Cerebellum (tissue), 4 donors: ENCODE measurements at places on chromosomes 12 and 14.

GRCh38 chr12:99381992-99382391, 265.6 kb upstream of the GARIN6 start:
- no peak for DNase-seq

DNA sequence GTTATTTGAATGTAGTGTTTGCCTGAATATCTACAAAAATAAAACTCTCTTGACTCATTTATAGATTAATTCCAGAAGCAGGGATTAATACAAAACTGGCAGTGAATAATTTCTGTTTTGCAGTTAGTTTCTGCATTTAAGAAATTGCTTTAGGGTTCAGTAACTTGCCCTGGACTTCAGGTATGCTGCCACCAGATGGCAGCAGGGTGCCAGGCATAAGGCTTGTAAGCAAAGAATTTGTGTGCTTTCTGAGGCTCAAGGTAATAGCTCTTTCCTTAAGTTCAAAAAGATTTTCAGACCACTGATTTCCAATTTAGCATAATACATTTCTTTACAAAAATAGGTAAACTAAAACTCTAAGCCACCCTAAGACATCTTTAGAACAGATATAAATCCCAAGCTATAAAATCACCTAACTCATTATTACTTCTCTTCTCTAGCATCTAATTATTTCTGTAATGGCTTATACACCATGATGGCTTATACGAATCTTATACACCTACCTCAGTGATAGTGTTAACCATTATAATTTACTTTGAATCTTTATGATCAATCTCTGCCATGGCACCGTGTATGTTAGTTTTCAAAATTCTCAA, 398.3 kb downstream of the APAF1 start:
- peak; percentile 62 for DNase-seq

- DNase-seq = no peak
These were observed 56.0 kb downstream of the RNF34 start for GRCh38 chr12:121455766-121456420.

GRCh38 chr14:102005336-102005735, 41.0 kb downstream of the DYNC1H1 start:
- no peak for DNase-seq

GRCh38 chr12:105280966-105281693, 45.2 kb upstream of the APPL2 start:
- DNase-seq = no peak

DNA sequence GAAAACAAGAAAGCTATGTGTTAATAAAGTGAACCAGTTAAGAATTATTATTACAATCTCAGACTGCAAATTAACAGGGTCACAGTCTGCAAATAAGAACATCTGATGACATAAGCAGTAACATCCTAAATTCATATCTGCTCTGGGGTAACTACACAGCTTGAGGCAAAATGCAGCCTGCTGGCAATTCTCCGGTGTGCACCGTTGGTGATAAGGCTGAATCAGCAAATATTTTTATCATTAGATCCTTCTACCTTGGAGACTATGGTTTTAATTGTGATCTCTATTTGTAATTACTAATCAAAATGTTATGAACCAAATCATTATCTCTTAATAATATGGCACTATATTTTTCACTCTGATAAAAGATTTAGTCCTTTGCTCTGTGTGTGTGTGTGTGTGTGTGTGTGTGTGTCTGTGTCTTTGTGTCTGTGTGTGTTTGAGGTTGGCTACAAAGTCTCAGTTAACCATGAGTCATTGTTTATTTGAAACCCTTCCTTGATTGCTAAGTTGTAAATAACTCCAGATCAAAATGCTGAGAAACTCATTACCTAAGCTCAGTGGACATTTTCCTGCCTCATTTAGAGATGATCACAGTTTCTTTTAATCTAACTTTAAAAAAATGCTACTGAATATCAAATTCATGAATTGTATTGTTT, 442.6 kb downstream of the GXYLT1 start:
- no peak for DNase-seq

DNA sequence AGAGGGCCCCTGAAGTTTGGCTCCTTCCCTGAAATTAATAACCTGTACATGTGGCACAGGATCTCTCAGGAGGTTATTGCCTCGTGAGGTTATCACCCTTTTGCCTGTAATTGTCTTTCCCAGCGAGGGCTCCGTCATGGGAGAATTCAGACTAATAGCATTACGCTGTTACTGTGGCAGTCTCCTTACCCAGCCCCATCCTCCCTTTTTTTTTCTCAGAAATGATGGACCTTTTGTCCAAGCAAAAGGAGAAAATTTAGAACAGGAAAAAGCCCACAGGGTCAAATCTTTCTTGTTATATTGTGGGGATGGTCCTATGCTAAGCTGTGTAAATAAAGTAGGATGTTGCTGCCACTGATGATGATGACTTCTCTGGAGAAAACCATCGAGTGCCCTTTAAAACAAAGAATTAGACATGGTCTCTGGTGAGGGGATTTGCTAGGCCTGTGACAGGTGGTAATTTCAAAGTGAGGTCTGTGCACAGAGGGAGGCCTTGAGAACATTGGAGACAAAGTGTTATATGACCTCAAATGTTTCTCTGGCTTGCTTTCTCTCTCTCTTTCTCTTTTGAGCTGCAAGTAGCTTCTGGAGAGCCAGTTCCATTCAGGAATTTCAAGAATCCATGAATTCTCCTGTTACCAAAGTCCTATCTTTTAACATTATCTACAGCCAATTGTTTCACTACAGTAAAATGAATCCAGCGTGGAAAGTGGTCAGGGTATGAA, 357.2 kb downstream of the BMP4 start:
- DNase-seq = no peak

- DNase-seq = no peak
These were observed 203.7 kb downstream of the PTPRO start for GRCh38 chr12:15526033-15526432.

DNA sequence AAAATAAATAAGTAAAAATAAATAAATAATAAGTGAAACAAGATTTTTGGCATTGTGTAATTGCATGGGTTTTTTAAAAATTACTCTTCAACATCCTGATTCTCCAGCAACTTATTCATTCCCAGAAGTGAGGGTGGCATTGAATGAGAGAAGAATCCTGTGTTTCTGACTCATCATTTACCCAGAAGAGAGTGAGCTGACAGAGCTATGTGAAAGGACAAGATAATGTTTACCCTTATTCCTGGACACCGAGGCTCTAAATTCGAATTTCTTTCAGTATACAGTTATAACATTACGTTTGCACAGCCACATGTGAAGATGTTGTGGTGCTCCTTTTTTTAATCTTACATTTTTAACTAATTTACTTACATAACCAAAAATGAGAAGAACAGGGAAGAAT, 36.4 kb downstream of the BBS10 start:
- no peak for DNase-seq

- DNase-seq = no peak
These were observed 104.6 kb downstream of the DAAM1 start for GRCh38 chr14:59292921-59293534.

- DNase-seq = peak; percentile 38
These were observed 11.7 kb downstream of the TUBA1C start for GRCh38 chr12:49276304-49277290.

DNA sequence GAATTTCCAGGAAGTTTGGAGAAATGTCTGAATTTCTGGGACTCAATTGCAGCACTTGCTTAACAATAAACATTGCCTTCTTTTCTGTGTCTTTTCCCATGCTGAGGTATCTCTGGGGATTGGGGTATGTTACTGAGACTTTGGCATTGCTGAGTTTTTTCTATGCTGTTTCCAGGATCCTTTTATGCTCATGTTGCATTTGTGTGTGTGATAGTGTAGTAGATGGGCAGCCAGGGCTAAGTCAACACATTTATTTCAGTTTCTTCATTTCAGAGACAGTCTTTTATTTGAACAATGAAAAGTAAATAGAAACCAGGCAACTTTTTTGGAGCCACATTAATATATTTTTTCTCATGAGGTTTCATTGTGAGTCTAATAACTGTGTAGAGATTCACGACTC, 1160.3 kb upstream of the TMEM132C start:
- DNase-seq = no peak

GRCh38 chr14:69964841-69965240, 85.6 kb downstream of the SMOC1 start:
- DNase-seq = no peak

DNA sequence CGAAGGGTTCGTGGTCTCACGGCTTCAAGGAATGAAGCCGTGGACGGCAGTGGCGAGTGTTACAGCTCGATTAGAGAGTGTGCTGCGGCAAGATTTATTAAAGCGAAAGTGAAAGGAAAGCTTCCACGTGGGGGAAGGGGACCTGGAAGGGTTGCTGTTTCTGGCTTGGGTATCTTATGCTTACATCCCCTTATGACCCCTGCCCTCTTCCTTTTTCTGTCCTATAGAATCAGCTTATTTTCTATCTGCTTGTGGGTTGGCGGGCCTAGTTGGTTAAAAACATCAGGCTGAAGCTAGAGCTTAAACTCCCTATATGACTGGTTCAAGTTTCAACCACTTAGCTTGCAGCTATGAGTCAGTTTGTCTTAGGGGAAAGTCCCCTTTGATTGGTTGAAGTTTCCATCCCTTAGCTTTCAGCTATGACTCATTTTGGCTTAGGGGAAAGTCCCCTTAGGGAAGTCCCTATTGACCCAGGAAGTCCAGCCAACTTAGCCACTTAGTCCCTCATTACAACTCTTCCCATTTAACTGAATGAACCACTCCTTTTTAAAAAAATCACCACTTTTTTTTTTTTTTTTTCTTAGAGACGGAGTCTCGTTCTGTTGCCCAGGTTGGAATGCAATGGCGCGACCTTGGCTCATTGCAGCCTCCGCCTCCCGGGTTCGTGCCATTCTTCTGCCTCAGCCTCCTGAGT, 1494.7 kb upstream of the TMEM132C start:
- DNase-seq = no peak

GRCh38 chr12:19688532-19688931, 249.2 kb downstream of the AEBP2 start:
- DNase-seq = no peak

DNA sequence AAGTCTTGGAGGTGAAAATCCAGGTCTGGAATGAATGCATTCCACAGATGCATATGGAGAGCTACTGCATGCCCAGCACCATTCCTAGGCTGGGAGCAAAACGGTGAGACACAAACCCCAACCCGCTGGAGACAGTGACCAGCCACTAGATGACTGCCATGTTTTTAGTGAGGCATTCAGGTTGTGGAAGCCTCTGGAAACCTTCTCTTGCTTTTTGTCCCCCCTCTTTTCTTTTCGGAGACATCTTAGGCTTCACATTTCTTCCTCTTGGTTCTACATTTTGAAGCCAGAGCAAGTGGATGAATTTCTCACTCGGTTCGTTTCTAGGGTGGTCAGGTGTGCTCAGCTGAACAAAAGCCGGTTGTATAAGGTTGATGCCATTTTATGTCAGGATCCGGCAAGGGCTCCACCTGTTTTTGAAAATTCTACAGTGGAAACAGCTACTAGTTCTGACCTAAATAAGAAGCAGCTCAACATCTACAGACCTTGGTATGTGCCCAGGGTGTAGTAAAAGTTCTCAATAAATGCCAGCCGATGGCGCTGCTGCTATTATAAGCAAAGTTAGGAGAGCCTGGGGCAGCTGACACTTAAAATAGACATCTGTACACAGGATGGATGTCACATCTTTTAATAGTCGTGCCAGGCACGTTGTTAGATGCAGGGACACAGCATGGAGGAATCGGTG, 1.8 kb upstream of the ZNF839 start:
- DNase-seq = peak; percentile 45

- DNase-seq = no peak
These were observed 1.3 kb upstream of the KRT8 start for GRCh38 chr12:52906191-52906601.

GRCh38 chr12:45713078-45713477, 16.4 kb upstream of the ARID2 start:
- DNase-seq = no peak

DNA sequence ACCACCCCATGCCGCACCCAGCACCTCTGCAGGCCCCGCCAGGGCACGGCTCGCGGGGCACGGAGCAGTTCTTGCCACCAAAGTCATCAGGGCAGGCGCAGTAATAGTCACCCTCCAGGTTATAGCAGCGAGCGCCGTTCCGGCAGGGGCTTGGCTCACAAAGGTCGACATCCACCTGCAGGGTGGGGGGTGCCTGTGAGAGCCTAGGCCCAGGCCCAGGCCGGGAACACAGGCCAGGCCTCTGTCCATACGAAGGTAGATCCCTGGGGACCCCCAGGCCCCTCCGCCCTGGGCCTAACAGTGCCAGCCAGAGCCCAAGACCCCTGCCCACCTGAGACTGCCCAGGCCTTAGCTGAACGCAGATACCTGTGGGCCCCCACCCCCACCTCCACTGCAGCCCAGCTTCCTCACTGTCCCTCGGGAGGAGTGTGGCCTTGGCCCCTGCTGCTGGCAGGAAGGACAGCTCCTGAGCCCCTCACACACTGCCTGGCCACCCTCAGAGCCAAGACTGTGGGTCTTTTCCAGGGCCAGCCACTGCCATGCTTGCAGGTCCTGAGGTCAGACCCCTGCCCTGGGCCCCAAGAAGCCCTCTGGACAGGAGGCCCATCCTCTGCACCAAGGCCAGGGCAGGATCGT, 19.3 kb downstream of the JAG2 start:
- no peak for DNase-seq

DNA sequence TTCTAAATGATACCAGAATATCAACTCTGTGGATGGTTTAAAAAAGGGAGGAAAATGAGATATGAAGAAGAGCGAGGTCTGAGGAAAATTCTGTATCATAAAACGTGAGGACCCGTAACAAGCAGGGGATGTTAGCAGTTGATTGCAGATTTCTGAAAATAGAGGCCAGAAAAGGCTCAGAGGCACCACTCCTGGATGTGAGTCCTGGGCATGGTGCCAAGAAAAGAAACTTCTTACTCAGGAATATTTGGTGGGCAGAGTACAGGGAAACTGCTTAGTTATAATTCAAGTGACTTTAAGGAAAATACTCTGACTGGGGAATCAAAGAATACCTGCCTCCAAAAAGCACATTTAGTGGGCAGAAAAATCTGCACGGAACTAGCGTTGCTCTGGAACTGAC, 85.5 kb downstream of the PRICKLE1 start:
- DNase-seq = no peak

DNA sequence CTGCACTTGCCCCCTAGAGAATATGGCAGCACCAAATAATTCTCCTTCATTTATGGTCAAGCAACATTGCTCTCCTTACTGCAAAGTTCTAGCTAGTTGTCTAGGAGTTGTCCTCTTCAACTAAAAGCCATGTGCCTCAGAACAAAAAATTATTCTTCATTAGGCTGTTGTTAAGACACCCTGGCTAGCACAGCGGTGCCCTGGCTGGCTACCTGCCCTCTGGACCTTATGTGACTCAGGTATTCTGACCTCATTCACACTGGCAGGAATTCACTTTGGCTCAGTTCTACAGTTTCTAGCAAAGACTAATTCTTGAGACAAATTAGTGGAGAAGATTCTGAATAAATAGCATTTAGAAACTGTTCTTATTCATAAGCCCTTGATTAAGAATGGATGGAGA, 224.4 kb upstream of the KRR1 start:
- peak; percentile 61 for DNase-seq
